ENCODE measurements at places on chromosomes 6 and 20.

DNA sequence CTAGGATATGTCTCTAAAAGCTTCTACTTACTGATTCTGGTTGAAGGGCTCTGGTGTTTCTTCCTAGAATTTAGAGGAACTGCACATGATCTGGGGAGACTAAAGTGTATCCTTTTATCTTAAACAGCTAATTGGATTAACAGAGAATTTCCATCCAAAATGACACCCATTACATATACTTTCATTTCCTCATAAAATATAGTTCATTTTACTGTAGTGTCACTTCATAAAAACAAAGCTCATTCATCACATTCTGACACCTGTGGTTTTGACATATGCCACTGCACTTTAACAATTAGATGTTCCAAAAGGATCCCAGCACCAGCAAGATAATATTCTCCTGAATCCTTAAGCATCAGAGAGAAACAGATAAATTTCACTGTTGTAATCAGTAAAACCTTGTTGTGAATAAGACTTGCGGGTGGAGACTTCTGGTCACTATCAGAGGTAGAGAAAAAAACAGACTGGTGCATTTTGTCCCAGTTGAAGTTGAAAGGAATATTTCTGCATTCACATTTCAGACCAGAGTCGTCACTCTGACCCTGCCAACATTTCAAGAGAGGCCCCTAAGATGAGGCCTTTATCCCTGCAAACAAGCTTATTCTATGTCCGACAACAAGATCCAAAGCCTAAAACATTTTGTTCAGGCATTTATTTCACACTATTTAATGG, 175.3 kb upstream of the BMP5 start:
- no peak for DNase-seq

DNA sequence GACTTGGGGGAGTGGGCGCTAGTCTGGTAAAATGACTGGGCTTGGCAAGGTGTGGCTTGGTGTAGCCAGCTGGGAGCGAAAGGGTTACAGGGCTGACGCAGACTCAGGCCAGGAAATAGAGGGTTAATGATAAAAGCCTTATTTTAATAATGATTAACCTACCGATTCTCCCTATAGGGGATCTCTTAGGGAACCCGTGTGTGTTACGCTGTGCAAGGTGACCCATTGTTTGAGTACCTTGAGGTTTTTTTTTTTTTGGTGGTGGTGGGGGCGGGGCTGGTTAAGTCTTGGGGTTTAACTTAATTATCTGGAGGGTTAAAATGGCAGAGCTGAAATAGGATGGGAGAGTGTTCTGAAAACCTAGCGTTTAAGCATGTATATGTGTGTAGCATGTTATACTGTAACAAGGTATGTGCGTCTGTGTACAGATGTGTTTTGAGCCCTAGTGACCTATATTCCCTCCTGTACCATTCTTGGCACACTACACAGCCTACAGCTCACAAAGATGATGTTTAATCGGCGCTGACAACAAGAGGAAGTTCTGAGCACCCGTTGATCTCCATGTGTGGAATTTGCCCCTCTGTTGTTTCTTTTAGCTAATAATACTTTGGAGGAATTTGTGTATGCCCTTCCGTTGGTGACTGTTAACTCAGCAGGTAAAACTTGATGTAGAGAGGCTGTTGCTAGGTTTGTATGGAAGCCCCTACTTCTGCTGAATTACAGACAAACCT, 1.3 kb downstream of the CARMIL1 start:
- DNase-seq = no peak

- DNase-seq = no peak
Measured at GRCh38 chr6:169427856-169428255, 174.2 kb upstream of the THBS2 start.

DNA sequence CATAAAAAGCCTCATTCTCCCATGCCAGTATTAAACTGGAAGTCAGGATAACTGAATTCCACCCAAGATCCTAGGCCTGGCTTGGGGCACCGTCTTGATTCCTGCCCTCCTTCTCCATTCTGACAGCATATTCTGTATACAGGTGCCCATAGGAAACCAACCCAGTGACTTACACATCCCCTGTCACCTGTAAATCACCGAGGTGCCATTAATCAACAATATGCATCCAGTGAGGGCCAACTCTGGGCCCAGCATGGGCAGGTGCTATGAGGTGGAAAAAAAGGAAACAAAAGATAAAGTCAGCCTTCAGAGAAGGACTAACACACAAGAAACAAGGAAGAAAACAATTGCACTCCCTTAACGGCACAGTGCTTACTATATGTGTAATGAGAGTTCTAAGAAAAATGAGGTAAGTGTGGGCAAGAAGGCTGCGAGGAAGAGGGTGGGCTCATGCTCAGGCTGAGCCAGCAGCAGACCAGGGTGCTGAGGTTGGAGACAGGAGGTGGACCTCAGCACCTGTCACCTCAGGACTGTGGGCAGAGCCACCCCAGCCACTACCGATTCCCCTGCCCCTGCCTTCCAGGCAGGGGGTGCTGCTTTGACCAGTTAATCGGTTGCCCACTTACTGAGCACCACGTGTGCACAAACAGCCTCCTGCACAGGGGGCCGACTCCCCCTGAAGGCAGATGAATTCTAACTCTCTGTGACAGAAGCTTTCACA, 105.9 kb downstream of the TRERF1 start:
- peak; percentile 62 for DNase-seq

DNA sequence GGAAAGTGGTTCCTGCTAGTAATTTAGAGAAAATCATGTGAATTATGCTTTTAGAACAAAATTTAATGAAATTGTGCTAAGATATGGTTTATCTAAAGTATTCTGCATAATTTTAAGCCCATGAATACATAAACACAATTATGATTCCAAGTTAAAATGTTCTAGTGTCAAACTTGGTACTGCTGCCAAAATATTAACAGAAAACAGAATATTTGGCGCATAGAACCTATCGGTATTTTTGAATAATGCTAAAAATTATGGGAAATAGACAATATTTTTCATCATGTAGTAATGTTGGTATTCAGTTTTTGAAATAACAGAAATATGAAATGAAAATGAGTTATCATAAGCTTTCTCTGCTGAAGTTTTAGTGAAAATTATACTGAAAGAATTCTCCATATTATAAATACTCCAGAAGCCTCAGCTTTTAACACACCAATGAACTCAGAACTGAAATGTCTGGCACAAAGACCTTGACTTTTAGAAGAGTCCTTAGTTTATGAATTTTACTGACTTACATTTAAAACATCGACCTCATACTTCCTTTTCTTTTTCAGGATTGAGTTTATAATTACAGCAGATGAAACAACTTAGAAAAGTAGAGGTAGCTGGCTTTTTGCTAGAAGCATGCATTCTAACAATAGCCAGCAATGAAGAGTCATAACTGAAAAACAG, 1192.3 kb upstream of the GJE1 start:
- DNase-seq = no peak

- no peak for DNase-seq
Measured at GRCh38 chr20:53866794-53867740, 203.3 kb downstream of the BCAS1 start.

- no peak for DNase-seq
Measured at GRCh38 chr6:27593200-27593818, 120.4 kb upstream of the ZNF184 start.

GRCh38 chr6:30325150-30325872, 1.4 kb upstream of the TRIM39 start:
- DNase-seq = no peak

DNA sequence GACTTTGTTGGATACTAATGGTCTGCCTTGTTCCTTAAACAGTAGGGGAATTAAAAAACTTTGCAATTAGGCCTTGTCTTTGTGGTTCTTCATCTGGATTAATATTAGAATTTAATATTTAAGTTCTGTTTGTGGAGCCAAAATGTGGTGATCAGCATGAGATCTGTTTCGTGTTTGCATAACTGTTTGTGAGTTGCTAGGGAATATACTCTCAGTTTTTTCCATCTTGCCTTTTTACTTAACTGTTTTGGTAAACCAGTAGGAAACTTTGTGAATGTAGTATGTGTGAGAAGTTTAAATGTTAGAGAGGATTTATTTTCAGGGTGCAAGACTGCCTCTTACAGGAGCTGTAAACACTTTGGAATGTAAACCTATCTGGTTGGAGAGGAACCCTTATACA, 35.6 kb downstream of the LRRC1 start:
- DNase-seq = no peak

- DNase-seq = no peak
Measured at GRCh38 chr6:147298461-147298860, 94.2 kb downstream of the STXBP5 start.

DNA sequence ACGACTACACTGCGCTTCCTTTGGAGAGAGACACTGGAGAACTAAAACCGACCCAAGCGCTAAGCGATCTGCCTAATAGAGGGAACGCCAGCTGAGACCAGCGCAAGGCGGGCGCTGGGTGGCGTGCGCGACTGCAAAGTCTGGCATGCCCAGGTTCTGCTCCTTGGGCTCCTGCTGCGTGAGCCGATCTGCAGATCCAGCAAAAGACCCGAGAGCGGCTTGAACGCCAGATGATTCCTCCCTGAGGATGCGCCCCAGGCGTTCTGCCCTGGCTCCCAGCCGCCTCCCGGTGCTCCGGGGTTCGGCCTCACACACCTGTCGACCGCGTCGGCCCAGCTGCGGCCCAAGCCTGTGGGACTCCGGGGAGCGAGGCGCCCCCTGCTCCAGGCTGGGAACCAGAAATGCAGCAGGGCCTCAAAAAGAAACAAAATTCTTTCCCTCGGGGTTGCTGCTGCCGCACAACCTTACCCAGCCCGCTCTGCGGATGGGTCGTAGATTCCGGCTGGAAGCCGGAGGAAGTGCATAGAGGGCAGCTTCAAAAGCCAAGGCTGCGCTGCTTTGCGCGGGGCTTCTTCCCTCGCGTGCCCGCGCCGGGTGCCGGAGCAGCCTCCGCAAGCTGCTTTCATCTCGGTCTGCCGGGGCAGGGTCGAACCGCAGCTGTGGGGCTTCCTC, 17.9 kb upstream of the PRDM13 start:
- DNase-seq = peak; percentile 82

- no peak for DNase-seq
Measured at GRCh38 chr20:23018432-23018831, 16.7 kb upstream of the SSTR4 start.

GRCh38 chr20:13363473-13363872, 142.4 kb downstream of the ISM1 start:
- no peak for DNase-seq

GRCh38 chr20:3754276-3754630, 13.3 kb downstream of the ADISSP start:
- DNase-seq = no peak

DNA sequence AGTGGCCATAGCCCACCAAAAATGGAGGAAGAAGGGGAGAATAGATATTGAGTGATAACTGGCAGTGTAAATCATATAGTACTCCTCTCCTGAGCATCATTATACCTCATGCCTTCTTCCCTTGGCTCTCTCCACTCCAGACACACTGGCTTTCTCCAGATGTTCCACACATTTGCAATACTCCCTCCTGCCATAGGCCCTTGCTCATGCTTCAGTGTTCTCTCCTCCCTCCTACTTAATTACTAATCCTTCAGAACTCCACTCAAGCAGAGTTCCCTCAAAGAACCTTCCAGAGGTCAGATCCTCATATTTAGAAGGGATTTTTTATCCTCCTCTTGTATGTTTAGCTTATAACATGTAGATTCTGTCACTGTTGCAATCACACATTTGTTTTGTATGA, 279.5 kb upstream of the SUPT3H start:
- DNase-seq = no peak

DNA sequence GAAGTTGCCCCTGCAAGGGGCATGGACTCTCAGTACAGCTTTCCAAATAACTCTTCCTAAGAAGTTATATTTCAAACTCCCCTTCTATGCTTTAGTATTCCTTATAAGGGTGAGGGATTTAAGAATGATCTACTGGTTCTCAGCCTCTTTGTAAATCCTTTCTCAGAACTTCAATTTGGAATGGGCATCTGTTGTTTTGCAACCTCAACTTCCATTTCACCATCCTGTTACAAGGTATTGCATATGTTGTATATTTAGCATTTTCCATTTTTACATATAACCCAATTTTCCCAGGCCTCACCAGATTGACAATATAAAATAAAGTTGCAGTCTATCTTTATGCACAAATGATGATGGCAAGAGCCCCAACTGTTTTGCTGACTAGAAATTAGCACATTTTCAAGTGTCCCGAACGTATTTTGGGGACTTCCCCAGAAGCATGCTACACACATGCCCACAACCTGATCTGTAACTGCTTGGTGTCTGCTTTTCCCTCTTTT, 154.9 kb upstream of the CARMIL1 start:
- DNase-seq = no peak

DNA sequence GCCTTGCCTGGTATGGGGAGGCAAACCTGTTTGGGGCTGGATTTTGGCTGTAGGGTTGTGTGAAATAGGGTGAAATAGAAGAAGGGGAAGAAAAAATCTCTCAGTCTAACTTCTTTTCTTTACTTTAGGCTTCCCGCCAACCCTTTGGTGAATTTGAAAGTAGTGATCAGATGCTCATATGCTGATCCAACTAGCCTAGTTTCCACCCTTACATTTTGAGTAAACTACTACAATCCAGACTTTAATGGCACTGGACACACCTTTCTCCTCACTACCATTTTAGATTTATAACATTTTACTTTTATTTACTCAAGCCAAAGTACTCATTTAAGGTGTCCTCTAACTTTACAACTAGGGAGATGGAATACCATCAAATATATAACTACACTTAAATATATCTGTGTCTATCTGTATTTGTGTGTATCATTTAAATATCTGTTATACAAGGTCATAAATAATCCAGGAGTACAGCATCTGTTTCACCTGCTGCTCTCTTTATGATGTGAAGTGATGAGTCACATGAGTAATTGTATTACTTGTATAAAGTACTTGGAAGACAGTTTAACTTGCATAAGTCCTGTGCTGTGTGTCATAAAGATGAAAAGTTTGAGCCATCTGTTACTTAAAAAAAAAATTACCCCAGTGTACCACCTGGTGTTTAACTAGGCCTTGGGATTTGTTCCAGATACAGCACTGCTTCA, 172.1 kb downstream of the CDKAL1 start:
- no peak for DNase-seq

GRCh38 chr6:136608991-136609390, 58.8 kb upstream of the MAP7 start:
- DNase-seq = no peak

GRCh38 chr20:46322641-46323040, 14.3 kb upstream of the CDH22 start:
- no peak for DNase-seq

- peak; percentile 75 for DNase-seq
Measured at GRCh38 chr20:59525500-59526241, 78.7 kb upstream of the PHACTR3 start.

DNA sequence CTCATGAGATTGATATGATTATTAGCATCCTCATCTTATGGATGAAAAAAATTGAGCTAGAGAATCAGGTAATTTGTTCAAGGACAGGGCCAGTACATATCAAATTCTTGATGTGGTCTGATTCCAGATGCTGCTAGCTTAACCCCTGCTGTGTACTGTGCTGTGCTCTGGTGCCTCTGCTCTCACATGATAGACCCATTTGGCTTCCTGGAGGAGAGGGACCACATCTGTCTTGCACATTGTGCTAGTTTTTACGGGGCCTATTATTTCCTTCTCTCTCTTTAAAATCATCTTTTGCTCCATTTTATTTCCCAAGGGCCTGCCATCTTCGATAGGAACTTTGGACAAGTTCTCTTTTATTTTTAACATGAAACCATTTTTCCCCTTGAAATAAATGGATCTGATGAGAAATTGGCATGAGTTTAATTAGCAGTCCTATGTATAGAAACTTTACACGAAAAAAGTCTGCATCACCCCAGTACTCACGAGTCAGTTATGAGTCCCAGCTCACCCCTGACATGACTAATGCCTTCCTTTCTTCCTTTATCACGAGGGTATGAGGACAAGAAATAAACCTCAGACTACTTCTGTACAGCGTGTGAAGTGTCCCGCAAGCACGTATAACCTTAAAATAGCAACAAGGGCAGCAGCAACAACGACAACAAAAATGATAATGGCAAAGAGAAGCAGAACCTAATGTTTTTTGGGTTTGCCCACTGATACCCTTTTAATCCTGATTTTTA, 26.5 kb downstream of the CD109 start:
- DNase-seq = no peak

All from activated CD8-positive, alpha-beta memory T cell treated with anti-CD3 and anti-CD28 coated beads, Interleukin-2, amount 50 U/mL, for 48 hours (primary cell).